Stimulated activated CD4-positive, alpha-beta T cell treated with anti-CD3 and anti-CD28 coated beads, Interleukin-1b, Interleukin-23, amount 100 ng/mL, for 1 hour (primary cell): ENCODE measurements at places on chromosomes 7 and 10.

DNA sequence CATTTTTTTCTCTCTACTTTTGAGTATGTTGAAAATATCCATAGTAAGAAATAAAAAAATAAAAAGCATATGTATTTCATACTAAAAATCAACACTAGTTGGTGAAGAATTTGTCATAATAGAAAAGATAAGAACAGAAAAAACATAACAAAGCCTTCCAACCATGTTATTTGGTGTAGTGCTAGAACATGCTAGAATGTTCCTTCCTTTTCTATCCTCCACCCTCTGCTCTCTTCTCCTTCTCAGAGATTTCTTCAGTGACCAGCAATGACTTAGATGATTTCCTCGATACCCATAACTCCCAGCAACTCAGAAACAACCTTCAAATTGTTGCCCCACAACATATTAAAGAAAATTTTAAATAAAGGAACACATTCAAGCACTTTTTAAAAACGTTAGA is 2.6 kb downstream of the ZC3HAV1 start:
- DNase-seq, result no peak

- no peak for DNase-seq
Observed at GRCh38 chr7:94011714-94012353, 7.7 kb upstream of the BET1 start.

GRCh38 chr7:151120896-151121295 is 34.6 kb downstream of the AGAP3 start:
- no peak for DNase-seq

GRCh38 chr7:148458263-148458662 is 132.3 kb upstream of the C7orf33 start:
- no peak for DNase-seq

GRCh38 chr7:138151731-138152577 is 75.7 kb downstream of the AKR1D1 start:
- no peak for DNase-seq

- no peak for DNase-seq
Observed at GRCh38 chr7:26388256-26388655, 96.6 kb downstream of the SNX10 start.

- no peak for DNase-seq
Observed at GRCh38 chr10:80280071-80280800, 9.2 kb downstream of the MAT1A start.
